Stimulated activated CD8-positive, alpha-beta memory T cell treated with anti-CD3 and anti-CD28 coated beads, Interleukin-4, amount 100 ng/mL, for 4 hours (primary cell): ENCODE measurements at places on chromosomes 6 and 20.
A peak's percentile ranks its signal among the peaks of the same experiment; 100 is the strongest.

GRCh38 chr6:139112146-139112545, 22.7 kb upstream of the HECA start:
- DNase-seq, result no peak

- DNase-seq, result no peak
Measured at GRCh38 chr20:36094497-36094896, 60.0 kb upstream of the EPB41L1 start.

- DNase-seq, result no peak
Measured at GRCh38 chr6:1322696-1323219, 10.9 kb downstream of the FOXQ1 start.

- DNase-seq, result peak; percentile 35
Measured at GRCh38 chr20:50844430-50845100, 49.7 kb downstream of the BCAS4 start.

DNA sequence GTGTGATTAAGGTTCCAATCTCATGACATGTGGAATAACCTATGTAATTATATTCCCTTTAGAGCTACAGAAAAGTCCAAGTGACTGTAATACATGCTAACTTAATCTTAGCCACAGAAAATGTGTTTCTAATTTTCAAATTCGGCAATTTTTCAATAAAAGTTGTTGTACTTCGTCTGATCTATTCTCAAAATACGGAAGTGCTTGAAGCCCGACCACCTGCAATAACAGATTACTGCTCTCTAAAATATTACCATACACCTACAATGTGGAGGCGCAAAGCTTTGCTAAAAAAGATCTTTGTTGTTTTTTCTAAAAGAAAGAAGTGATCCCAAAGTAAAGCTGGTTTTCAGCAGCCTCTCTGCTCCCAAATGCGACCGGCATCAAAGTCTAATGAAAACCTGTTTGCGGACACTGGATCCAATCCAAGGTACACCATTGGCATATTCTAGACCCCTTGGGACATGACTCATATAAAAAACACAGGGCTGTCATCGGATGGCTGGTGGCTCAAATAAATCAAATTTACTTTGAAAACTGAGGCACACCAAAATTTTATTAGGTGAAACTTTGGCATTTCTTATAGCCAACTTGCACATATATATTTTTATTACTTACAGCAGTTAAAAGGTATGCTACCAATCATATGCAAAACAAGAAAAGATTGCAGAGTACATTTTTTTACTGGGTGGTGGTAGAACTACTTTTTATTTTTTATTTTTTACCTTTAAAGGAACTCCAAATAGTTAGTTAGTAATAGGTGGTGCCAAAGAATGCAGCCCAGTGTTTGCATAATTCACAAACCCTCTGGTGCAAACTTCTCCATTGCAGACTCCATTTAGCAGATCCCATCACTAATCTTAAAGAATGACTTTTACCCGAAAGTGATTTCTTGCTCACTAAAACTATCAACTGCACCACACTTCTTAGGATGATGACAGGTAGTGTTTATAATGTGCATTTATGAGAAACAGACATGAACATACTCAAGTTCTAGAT, 118.7 kb upstream of the TBX18 start:
- DNase-seq, result no peak

DNA sequence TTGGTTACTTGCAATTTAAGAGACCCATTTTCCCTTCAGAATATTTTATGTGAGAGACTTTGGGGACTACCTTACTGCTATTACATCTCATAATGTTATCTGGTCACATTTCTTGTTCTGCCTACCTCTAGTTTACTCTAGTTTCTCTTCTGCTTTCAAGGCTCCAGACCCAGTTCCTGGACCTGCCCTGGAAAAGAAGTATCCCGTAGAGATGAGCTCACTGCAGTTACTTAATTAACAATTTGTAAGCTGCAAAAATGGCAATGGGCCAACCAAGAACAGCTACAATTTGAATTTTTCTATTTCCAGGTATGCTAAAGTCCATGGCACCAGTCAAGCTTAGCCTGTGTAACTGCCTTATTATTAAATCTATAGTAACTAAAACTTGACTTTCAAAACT, 25.0 kb downstream of the TAB2 start:
- DNase-seq, result no peak
